ENCODE measurements at places on chromosomes 16 and 17. TPM values are rescaled to one million over a fixed set of nuclear protein-coding genes. Genes with fewer than 3 reads are reported as not detected.

Gene DNASE1L2
- 1.4 TPM for total RNA-seq

Gene PIP4K2B
- total RNA-seq, result 47.9 TPM

Gene TBC1D3C
- total RNA-seq, result not detected

- peak; percentile 71 for DNase-seq
Observed at GRCh38 chr17:63446753-63447470, 806 bp upstream of the CYB561 start.

DNA sequence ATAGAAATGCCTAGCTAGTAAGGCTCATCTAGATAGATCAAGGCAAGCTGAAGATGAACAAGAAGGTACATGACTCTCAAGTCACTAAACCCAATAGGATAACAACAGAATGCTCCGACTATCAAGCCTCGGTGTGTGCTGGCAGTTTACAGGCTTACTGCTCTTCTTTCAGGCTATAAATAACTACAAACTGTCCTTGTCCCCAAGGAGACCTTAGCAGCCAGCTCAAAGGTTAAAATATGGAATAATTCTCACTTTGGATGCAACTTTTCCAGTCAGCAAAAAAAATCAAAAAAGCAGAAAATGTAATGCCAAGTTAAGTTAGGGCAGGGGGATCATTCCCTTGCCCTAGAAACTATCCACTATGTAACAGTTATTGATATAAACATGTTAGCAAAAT is 44.6 kb downstream of the SPOP start:
- DNase-seq, result no peak

Measured in SJSA1 (cell line).